ENCODE measurements at places on chromosomes 5 and 9. TPM values are rescaled to one million over a fixed set of nuclear protein-coding genes. Genes with fewer than 3 reads are reported as not detected.

- DNase-seq: no peak
Measured at GRCh38 chr9:132348676-132349075, 6.1 kb downstream of the SETX start.

DNA sequence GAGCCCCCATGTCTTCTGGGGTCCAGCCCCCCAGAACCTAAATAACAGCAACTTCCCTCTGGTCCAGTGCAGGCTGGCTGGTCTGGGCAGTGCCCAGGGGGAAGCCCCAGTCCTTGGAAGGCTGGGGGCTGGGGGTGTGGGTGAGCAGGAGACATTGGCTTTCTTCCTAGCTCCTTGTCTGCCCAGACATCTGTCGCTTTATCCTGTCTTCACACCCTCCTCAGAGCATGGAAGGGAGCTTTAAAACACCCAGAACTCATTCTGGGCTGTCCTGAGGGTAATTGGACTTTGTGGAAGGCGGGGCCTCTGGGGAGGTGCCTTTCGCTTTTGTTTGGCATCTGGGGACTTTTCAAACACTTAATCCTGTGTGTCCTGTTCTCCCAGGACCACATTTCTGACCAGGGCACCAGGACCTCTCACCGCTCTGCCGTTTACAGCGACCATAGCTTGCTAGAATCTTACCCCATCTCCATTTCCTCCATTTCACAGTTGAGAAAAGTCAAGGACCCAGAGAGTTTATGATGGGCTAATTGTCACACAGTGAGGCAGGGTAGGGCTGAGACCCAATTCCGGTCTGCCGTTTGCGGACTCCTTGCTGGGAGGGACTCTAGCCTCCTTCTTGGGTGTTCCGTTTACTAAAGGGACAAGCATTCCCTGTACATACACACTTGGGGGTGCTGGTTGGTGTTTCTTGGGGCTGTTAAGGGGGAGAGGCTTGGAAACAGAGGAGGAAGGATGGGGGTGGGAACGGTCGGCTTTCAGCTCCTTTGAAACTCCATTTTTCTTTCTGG lies 1.1 kb downstream of the GSN start:
- peak; percentile 45 for DNase-seq

MYO10 gene
- 24.1 TPM for total RNA-seq

TLE1 gene
- total RNA-seq: 44.8 TPM

KLF9 gene
- 53.9 TPM for total RNA-seq

DNA sequence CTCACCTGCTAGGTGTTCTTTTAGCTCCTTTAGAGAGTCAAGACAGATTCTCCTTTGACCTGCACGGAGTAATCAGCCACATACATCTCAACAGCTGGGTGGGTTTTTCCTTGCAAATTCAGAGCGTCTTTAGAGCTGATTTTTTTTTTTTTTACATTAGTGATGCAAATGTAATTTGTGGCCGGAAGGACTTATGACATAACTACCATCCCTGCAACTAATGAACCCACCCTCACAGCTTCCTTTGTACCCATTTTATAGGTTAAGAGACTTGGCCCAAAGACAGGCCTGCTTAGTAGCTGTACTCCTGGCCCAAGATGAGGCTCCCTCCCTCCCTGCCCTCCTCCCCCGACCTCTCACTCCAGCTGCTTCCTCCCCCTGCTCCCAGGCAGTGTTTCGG lies 69.9 kb upstream of the NIPAL4 start:
- no peak for DNase-seq

- DNase-seq: no peak
Measured at GRCh38 chr5:108398964-108399363, 17.1 kb upstream of the FBXL17 start.

DNA sequence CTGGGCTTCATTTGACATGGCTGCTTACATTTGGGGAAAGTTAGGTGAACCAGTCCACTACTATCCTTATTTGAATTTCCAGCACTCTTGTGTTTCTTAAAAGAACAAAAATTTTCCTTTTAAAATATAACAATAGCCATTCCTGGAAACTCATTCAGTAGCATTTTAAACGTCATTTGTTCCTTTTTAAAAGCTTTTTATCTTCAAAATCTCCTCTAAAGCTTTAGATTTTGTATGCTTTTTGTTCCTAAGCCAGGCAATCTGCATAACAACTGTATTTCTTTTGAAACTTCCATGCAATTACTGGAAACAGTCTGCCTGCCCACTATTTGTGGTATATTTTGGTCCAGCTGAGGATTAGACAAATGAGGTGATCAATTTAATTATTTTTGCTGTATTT lies 172.2 kb upstream of the PLCXD3 start:
- DNase-seq: no peak

DNA sequence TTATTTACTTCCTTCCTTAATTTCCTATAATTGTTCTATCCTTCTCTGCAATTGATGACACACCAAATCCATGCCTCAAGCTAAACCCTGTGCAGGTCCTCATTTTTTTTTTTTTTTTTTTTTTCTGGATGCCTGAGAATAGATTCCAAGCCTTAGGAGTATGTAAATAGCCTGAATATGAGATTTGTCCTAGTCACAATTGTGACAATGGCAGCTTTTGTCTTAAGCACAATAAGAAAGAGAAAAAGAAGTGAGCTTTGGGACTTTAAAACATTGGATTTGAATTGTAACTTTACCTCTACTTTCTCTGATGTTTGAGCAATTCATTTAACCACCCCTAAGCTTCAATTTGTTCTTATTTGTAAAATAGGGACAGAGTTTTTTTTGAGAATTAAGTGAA lies 280.5 kb downstream of the TUSC1 start:
- DNase-seq: no peak

TAF1L gene
- total RNA-seq: 4.3 TPM

MORN5 gene
- 23.1 TPM for total RNA-seq

- no peak for DNase-seq
Measured at GRCh38 chr9:101162231-101162630, 133.7 kb downstream of the PLPPR1 start.

DNA sequence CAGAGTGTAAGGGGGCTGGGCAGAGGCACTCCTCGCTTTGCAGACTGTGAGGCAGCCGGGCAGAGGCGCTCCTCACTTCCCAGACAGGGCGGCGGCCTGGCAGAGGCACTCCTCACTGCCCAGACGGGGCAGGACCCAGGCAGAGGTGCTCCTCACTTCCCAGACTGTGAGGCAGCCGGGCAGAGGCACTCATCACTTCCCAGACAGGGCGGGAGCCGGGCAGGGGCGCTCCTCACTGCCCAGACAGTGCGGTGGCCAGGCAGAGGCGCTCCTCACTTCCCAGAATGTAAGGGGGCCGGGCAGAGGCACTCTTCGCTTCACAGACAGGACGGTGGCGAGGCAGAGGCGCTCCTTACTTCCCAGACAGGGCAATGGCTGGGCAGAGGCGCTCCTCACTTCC lies 442.5 kb downstream of the SPATA31D1 start:
- DNase-seq: no peak

DNA sequence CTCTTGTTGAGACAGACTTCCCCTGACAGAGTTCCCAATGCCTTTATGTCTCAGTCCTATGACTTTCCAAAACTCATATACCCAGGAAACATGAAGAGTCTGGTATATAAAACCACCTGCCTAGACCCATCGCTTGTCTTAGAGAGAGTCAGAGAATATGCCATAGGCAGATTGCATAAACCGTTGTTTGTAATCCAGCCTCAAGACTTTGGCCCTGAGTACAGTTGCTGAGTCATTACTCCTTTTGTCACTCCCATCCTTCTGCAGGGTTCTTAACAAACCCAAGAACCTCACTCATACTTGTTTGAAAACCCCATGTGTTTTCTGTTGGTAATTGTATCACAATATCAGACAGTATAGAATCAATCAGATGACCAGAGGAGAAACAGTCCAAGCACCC lies 616.3 kb downstream of the SLCO4C1 start:
- DNase-seq: no peak

GRCh38 chr9:105047742-105048041 lies 119.7 kb upstream of the ABCA1 start:
- DNase-seq: no peak

DNA sequence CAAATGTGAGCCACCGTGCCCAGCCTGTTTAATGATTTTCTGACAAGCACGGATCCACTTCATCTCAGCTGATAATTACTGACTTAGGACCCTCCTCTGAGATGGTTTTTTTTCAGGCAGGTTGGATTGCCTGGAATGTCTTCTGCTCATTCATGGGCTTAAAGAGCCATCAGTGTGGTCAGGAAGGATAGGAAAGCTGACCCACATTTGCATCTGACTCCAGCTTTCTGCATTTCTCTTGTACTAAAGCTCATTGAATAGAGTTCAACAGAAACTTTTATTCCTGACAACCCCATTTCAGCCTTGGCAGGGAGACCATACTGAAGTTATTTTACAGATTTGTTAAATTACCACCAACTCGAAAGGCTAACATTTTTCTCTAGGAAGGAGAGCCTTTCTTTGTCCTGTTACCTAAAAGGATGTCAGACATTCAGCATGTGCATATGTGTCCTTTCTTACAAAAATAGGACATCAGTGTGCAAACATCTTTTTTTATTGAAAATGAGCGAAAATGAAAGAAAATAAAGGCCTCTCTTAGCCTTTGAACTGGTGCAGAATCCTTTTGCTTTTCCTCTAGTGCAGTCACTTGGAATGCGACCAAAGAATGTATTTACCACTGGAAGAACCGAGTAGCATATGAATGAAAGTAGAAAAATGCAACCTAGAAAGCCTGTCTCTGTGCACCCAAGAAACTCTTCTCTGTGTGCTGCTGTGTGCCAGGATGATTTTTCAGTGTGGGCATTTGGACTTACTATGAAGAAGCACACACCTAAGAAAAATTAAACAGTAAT lies 26.6 kb downstream of the ADCY2 start:
- DNase-seq: peak; percentile 69

DNA sequence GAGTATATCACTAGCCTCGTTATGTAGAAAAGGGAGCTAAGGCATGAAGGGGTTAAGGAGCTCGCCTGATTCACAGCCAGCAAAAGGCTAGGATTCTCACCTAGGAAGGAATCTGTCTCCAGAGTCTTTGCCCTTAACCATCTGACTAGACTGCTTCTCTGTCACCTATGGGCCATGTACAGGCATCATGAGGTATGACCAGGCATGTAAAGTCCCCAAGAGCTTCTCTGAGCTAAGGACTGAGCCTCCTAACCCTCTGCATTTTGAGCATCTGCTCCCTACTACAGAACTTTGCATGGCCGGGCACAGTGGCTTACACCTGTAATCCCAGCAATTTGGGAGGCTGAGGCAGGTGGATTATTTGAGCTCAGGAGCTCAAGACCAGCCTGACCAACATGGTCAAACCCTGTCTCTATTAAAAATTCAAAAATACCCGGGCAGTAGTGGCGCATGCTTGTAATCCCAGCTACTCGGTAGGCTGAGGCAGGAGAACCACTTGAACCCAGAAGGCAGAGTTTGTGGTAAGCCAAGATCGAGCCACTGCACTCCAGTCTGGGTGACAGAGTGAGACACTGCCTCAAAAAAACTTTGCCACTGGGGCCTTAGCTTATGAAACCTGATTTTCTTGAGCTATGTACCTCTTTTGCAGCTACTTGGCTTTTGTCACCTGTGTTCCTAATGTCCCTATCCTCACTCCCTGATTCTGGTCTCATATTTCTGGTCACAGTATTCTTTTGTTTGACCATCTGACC lies 33.2 kb upstream of the IL7R start:
- no peak for DNase-seq

- no peak for DNase-seq
Measured at GRCh38 chr5:143551820-143552251, 148.3 kb upstream of the NR3C1 start.

FABP6 gene
- not detected for total RNA-seq

DNA sequence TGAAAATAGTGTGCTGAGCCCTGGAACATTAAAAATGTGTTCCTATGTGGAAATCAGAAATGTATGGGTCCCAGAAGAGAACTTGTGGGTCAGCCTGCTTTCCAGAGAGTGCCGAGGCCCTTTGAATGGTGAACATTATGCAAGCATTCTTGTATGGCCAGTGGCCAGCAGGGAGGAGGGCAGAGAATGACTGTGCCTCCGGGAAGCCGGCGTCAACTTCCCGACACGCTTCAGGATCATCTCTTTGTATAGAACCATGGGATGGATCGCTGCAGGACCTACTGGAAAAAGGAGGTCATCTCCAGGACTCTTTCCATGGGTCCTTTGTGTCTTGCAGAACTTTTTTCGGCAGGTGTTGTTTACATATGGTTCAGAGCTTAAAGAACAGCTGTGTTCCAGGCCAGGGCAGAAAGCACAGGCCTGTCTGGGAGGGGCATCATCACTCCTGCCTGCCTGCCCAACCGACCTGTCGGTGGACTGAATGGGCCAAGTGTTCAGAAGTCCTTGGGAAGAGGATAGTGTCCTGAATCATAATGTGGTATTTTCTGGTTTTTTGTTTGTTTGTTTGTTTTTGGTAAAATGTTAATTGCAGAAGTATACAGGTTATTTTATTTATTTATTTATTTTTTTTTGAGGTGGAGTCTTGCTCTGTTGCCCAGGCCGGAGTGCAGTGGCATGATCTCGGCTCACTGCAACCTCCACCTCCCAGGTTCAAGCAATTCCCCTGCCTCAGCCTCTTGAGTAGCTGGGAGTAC lies 9.0 kb downstream of the PRRC2B start:
- DNase-seq: peak; percentile 79

GRCh38 chr5:5799826-5800225 lies 377.3 kb downstream of the ICE1 start:
- no peak for DNase-seq

DNA sequence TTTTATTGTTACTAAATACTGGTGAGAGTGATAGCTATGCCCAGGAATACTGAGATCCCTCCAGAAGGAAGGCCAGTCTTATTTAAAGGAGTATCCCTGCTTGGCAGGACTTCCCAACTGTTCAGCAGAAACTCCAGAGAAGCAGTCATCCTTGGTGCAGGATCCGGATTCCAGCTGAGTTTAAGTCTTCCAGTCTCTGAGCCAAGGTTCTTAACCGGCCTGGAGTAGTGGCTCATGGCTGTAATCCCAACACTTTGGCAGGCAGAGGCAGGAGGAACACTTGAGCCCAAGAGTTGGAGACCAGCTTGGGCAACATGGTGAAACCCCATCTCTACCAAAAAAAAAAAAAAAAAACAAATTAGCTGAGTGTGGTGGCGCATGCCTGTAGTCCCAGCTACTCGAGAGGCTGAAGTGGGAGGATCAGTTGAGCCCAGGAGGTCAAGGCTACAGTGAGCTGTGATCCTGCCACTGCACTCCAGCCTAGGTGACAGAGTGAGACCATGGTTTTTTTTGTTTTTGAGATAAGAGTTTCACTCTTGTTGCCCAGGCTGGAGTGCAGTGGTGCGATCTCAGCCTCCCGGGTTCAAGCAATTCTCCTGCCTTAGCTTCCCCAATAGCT lies 7.6 kb downstream of the NAIF1 start:
- DNase-seq: no peak

TMEM171 gene
- total RNA-seq: 1.7 TPM

PCDHGA8 gene
- 3.9 TPM for total RNA-seq

DNA sequence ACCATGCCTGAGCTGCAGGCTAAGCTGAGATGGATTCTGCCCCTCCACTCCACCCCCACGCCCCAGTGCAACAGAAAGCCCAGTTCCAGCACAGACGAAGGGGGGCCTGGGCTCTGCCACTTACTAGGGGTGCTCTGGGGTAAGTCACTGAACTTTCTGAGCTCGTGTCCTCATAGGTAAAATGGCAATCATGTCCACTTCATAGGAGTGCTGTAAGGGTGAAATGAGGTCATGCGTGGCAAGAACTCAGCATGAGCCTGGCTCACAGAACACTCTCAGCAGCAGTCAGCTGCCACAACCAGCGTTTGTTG lies 8.4 kb upstream of the PSD2 start:
- no peak for DNase-seq

- DNase-seq: no peak
Measured at GRCh38 chr5:25641124-25641523, 996.3 kb upstream of the CDH10 start.

GRCh38 chr5:158837908-158838307 lies 261.8 kb downstream of the EBF1 start:
- no peak for DNase-seq

Measured in umbilical cord (tissue), 2 donors.